Lung microvascular endothelial cell (primary cell): ENCODE measurements at places on chromosomes 2 and 18. TPM values are rescaled to one million over a fixed set of nuclear protein-coding genes. Genes with fewer than 3 reads are reported as not detected.

DNA sequence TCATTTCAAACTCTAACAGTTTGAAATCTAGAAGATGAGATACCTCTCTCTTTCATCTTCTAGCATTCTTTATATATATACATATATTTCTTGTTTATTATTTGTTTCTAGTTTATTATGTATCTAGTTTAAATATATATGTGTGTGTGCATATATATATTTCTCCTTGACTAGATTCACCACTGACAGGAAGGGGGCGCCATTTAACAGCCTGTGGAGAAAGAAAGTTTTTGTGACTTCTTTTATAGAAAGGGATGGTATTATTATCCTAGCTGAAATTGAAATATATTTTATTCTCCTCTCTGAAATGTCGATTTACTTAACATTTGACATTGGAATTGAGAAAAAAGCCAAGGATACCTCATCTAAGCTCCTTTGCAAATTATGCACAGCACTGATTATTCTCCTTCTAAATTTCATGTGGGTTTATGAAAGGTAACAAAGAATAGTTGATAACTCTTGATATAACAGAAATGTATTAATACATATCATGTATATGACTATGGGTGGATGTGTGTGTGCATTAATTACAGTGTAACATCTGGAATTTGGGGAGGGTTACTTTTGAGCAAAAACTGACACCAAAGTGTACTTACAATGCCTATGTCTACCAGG, 160.7 kb upstream of the NT5C1B start:
- peak; percentile 62 for DNase-seq

DNA sequence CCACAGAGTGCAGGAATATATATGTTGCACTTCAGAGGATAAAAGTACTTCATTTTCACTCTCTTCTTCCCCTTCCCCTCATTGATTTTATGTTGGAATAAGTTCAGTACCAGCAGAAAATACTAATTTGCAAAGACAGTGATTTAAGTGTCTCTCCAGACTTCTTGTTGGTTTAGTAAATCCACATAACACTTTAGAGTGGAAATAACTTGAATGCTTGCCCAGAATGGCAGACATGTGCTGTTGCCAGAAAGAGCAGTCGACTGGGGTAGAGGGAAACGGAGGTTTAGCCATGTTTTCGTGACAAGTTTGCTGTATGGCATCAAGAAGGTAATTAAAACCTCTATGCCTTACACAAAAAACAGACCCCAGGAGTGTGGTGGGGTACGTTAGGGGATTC, 246.0 kb upstream of the CXCR4 start:
- peak; percentile 27 for DNase-seq

- DNase-seq, result no peak
These were observed 62.7 kb upstream of the CAPN13 start for GRCh38 chr2:30869988-30870387.

GAREM2 gene
- 0.20 and 0.44 TPM in 2 replicates for total RNA-seq

AMMECR1L gene
- total RNA-seq, result 10.2 and 18.7 TPM in 2 replicates

REG3A gene
- not detected in 2 replicates for total RNA-seq

LHCGR gene
- not detected in 2 replicates for total RNA-seq
